Fibroblast of skin of right quadriceps (primary cell): ENCODE measurements at places on chromosomes 4 and X.

GRCh38 chrX:44239036-44239435 is 104.4 kb downstream of the EFHC2 start:
- no peak for DNase-seq

DNA sequence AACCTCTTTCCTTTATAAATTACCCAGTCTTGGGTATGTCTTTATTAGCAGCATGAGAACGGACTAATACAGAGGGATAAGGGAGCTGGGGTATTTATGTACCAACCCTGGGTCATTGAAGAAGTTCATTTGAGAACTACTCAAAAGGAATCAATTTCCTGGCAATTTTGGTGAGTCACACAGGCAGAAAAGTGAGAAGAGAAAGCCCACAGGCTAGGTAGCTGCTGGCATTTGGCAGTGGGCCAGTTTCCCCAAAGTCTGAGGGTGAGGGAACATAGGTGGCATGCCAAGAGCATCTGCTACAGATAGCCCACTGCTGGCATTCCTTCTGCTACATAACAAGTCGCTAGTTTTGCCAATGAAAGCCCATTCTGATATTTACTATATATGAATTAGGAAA is 411.2 kb downstream of the MID1IP1 start:
- DNase-seq: no peak

- DNase-seq: peak; percentile 8
These were observed 79.1 kb downstream of the PWWP3B start for GRCh38 chrX:106247162-106247561.

- DNase-seq: peak; percentile 67
These were observed 304.0 kb downstream of the MAPK10 start for GRCh38 chr4:86055898-86056297.

GRCh38 chr4:41146196-41146595 is 68.1 kb downstream of the APBB2 start:
- no peak for DNase-seq

DNA sequence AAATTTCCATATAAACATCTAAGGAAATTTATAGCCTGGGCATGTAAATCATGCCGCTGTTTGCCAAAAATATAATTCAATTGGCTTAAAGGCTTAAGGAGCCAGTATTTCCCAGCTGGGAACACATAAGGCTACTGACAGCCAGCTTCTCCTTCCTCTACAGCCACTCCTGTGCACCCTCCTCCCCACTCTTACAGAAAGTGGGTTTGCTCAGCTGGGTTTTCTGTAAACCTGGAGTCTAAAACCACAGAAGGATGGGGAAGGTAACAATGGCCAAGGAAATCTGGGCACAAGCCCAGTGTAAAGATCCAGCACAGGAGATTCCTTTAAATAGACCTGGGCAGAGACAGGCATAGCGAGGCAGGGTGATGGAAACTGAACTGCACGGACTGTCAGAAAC is 18.5 kb downstream of the ACSL1 start:
- DNase-seq: no peak

- no peak for DNase-seq
These were observed 23.3 kb upstream of the INTU start for GRCh38 chr4:127609484-127609883.

GRCh38 chrX:13180807-13181206 is 136.4 kb upstream of the FAM9C start:
- peak; percentile 63 for DNase-seq

GRCh38 chrX:97369947-97370346 is 486.2 kb downstream of the RPA4 start:
- DNase-seq: no peak

DNA sequence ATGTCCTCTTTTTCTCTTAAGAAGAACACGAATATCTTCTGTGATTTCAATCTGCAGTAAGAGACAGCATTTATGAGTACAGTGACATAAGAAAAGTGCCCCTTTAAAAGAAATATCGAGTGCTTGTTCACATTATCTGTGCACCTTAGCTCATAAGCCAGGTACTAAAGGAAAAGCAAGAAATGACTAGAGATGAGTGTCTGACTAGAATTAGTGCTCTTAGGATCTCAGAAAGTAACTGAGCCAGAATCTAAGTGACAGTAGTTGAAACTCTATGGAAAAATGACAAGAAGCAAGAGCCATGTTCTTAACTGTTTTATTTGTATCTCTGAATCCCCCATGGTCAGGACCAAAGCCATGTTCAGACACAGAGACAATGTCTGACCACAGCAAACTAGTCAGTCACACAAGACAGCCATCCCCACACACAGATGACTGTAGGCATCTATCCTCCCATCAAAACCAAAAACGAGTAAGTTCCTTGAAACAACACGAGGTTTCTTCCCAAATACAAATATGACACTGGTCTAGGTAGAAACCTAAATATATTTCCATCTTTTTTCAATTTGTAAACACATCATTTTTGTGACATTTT is 36.8 kb downstream of the ACSL4 start:
- DNase-seq: no peak

- DNase-seq: peak; percentile 10
These were observed 73.7 kb downstream of the SPCS3 start for GRCh38 chr4:176393306-176394013.

GRCh38 chr4:86307432-86307831 is 52.4 kb downstream of the MAPK10 start:
- DNase-seq: peak; percentile 58

GRCh38 chrX:10109695-10110094 is 47.1 kb upstream of the CLCN4 start:
- DNase-seq: no peak

GRCh38 chr4:54548098-54548620 is 109.6 kb upstream of the KIT start:
- no peak for DNase-seq

DNA sequence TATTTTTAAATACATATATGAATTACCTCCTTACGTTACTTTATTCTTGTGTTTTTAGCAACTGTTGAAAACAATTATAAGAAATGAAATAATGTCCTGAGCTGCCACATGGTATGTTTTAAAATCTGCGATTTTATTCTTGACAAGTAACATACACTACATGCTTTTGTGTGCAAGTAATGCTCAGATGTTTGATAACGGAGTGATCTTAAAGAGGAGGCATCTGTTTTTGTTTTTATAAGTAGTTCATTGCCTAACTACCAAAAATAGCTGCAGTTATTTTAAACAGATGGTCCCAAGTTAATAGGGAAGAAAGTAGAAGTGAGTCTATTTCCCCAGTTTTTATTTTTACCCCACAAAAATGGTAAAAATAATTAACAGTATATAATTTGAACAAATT is 55.2 kb downstream of the GAB1 start:
- peak; percentile 82 for DNase-seq

DNA sequence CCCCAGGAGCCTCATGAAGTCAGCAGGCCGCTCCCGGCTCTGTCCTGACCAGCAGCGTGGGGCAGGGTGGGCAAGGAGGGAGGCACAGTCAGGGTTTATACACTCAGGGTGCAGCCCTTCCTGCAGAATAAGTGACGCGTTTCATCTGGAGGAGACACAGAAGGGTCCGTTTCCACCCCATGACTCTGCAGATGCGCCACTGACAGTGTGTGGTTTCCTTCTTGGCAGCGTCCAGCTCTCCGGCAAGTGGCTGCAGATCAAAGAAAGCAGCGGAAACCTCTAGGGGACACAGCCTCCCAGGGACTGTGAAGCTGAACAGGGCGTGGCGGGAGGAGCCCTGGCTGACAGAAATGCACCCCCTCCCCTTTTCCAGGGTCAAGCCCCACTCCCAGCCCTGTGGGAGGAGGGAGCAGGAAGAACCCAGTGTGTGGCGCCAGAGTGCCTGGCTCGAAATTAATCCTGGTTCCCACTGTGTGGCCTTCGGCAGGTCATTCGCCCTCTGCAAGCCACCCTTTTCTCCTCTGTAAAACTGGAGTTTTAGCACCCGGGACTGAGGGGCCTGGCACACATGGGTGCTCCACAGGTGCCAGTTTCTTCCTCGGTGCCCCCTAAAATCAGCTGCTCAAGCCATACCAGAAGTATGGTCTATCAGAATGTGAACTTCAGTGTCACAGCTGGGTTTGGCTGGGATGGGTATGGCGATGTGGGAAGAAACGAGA is 17.3 kb upstream of the TBC1D14 start:
- peak; percentile 48 for DNase-seq

GRCh38 chrX:63686878-63687714 is 97.9 kb downstream of the ARHGEF9 start:
- peak; percentile 76 for DNase-seq

DNA sequence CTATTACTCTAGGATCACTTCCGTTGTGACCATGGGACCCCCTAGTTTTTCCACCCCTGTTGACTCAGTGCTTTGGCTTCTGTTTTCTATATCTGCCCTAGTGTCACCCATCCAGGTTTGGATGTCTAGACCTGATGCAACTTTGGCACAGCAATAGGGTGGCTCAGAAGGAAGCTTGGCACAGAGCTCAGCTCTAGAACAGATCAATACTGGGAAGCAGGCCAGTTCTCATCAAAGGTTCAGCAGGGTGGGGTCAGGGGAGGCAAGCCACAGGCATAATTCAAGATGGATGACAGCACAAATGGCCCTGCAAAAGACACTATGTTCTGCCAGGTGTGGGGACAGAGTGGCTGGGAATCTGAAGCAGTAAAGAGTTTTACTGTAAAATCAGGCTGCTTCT is 74.2 kb upstream of the EGFL6 start:
- no peak for DNase-seq

GRCh38 chr4:97819294-97819693 is 324.0 kb downstream of the STPG2 start:
- DNase-seq: no peak

DNA sequence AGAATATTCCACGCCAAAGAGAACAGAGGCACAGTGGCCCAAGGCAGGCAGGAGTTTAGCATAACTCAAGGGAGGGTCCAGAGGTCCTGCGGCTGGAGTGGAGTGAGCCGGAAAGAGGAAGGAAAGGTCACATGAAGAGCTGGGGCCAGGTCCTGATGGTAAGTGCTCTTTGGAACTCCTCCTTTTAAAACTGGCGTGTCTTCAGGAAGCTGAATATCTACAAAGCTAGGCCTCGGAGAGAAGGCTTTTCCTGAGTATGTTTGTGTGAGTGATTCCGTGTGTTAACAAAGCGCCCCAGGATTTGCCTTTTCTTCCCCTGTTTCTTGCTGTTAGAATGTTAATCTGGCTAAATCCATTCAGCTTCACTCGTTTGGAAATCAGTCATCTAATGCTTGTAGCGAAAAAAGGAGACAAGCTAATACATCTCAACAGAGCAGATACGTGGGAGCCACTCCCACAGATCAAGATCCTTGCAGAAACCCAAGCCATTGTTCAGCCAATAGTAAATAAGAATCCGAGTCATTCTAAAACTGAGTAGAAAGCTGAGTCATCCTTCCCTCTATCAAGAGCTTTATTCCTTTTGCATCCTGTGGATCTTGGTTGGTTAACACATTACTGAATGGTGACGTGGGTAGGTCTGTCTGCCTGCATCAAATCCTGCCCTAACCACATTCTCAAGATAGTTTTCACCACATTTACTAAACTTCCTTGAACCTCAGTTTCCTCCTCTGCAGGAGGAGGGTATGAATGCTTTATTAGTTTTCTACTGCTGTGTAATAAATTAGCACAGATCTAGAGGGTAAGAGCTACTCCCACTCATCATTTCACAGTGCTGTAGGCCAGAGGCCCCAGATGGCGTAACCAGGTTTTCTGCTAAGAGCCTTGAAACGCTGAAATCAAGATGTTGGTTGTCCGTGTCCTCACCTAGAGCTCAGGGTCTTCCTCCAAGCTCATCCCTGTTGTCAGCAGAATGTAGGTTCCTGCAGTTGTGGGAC is 43.2 kb upstream of the RBM47 start:
- peak; percentile 99 for DNase-seq

DNA sequence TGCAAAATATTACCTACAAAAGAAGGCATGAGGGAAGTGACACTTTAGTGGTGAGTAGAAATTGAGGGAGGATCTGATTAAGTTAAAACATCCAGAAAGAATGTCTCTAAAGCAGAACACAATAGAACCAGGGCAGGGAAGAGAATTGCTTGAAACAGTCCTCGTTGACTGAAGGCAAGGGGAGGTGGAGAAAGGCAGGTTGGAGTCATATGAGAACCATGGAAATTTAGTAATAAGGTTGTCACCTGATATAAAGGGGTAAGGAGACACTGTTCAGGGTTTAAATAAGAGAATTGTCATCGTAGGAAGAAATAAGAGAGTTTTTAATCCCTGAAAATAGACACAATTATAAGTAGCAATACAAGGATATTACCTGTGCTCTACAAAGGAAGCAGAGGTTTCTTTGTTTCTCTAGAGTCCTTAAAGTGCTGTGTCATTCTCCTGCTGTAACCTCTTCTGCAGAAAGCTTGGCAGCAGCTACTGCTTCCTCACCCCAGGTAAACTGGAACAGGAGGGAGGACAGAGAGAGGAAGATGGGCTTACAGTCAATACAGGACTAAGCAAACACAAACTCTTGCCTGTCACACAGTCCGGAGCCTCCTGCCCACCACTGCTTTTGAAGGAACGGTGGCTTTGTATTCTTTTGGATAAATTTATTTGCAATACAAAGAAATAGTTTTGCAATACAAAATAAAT is 258.4 kb downstream of the PPARGC1A start:
- no peak for DNase-seq

DNA sequence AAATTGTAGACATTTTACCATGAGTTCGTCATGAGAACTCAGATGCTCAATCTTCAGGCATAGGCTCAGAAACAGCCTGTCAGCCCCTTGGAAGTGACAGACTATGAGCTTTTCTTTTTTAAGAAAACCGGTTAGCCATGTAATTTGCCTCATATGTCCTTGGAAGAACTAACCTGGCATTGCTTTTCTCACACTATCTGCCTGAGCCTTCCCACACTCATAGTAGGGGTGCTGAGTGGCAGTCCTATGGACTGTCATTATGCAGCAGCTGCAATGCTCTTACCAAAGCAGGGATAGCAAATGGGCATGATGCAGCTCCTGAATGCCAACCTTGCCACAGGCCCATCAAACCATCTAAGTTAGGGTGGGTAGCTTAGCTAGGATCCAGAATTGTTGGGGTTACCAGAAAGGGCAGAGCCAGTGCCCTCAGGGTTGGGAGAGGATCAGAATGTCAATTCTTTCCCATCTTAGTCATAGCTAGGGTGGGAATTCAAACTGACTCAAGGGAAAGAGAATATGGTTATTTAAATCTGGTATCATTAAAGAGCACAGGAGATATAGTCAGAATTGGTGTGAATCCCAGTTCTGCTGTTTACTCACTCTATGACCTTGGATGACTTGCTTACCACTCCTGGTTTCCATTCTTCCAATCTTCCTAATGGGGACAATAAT is 230.6 kb upstream of the CPEB2 start:
- no peak for DNase-seq
